ENCODE measurements at places on chromosomes 7 and 10.

DNA sequence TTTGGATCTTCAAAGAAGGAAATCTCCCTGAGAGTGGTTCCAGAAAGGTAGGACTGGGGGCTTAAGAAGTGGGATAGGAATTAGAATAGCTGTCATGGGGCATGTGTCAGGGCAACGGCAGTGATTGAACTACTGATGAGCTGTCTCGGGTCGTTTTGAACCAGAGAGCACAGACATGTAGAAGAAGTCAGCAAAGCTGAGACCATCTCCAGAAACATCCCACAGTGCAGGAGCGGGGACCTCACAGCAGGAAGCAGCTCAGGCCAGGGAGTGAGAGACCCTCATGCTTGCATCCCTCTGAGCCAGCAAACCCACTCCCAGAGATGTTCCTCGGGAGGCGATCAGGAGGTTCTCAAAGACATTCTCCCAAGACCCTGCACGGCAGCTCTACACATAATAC lies 60.1 kb downstream of the AOC1 start:
- DNase-seq = no peak

DNA sequence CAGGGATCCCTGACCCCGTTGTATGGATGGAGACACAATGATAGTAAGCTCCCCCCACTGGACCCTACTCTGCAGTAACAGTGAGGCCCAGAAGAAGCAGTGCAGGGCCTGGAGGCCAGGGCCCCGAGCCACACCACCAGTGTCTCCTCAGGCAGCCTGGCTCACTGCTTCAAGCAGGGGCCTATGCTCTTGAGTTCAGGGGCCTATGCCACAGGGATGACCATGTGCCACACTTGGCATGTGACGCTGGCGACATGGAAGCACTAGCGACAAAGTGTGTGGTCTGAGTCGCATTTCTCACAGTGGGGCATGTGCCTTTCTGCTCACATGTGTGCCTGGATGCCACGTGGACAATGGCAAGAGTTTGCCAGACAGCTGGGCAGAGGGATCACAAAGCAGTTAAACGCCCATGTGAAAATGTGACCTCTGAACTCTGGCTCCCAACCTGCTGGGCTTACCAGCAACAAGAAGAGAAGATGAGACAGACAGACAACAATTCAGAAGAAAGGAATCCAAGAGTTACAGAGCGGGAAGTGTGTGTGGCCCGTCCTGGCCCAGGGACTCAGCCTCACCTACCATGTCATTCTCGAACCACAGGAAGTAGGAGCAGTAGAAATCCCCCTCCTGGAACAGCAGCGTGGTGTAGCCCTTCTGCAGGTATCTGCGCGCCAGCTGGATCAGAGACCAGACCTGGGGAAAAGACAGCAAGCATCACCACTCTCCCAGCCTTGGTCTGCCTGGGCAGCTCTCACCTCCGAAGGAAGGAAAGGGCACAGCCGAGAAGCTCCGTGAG lies 4.7 kb upstream of the PYROXD2 start:
- DNase-seq = no peak

GRCh38 chr10:130748409-130749057 lies 563.0 kb downstream of the TCERG1L start:
- no peak for DNase-seq

DNA sequence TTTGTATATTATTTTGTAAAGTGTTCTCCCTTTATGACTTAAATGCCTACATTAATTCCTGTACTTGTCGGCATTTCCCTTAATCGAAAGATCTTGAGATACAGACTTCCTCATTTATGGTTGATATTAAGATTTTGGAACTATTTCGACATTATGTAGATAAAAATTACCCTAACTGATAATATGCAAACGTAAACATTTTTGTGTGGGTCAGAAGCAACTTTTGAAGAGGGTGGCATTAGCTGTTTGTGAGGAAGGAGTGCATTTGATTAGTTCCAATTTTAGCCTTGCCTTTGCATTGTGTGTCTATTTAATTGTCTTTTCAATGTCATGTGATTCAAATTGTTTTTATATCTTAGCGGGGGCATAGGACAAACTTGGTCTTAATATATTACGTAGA lies 114.7 kb downstream of the BICC1 start:
- no peak for DNase-seq

DNA sequence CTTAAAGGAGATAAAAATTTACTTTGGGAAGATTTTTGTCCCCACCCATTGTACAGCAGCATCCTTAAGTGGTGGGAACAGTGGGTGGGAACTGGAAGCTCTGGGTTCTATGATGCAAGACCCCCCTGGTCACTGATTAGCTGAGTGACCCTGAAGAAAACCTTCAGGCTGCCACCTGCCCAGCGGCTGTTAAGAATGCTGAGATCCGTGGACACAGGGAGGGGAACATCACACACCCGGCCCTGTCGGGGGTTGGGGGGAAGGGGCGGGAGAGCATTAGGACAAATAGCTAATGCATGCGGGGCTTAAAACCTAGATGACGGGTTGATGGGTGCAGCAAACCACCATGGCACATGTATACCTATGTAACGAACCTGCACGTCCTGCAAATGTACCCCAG lies 14.5 kb downstream of the CARD11 start:
- DNase-seq = no peak

GRCh38 chr10:132249824-132250375 lies 57.9 kb downstream of the STK32C start:
- DNase-seq = no peak

GRCh38 chr10:3222626-3223025 lies 50.0 kb upstream of the PITRM1 start:
- no peak for DNase-seq

DNA sequence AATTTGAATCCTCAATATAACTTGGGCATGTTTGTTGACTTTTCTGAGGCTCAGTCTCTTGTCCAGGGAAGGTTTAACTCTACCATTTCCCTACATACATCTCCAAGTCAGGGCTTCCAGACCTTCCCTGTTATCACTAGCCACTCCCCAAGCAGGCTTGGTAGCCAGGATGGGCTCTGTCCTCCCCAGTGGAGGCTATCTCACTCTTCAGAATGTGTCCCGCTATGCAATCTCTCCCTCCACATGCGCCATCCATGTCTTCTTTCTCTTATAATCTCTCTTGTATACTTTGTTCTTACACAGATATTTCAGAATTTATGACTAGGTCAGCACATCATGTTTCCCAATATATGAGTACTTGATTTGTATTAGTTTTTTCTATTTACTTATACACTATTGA lies 310.4 kb downstream of the HGF start:
- no peak for DNase-seq

DNA sequence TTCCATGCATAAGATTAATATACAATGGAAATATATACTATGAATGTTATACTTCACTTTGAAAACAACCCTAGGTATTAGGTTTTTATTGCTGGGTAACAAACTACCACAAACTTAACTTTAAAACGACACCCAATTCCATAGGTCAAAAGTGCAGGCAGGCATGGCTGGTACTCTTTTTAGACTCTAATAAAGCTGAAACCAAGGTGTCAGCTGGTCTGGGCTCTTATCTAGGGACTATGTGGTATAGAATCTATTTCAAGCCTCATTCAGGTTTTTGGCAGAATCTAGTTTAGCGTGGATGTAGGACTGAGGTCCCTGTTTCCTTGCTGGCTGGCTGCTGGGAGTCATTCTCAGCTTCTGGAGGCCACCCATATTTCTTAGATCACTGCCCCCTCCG lies 65.0 kb upstream of the TMEM168 start:
- DNase-seq = no peak

DNA sequence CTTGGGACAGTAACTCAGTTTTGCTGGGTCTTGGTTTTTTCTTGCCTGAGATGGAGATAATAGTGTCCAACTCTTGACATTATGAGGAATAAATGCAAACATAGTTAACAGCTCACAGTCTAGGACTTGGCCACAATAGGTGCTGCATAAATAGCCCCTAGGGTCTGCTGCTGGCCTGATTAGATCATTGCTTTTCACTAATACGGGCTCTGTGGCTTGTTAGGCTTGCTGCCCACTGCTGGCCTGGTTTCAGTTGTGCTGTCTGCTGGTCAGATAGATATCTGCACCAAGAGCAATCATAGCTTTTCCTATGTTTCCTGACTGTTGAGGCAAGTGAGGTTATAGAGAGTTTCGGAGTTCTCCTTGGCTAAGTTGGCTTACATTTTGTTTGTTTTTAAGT lies 246.1 kb downstream of the DNAJB9 start:
- DNase-seq = no peak

DNA sequence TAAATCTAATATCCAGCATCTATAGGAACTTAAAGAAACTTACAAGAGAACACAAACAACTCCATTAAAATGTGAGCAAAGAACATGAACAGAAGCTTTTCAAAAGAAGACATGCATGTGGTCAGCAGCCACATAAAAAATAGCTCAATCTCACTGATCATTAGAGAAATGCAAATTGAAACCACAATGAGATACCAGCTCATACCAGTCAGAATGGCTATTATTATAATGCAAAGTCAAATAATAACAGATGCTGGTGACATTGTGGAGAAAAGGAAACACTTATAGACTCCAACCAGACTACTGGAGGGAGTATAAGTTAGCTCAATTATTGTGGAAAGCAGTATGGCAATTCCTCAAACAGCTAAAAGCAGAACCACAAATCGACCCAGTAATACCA lies 1314.5 kb downstream of the XPNPEP1 start:
- no peak for DNase-seq

DNA sequence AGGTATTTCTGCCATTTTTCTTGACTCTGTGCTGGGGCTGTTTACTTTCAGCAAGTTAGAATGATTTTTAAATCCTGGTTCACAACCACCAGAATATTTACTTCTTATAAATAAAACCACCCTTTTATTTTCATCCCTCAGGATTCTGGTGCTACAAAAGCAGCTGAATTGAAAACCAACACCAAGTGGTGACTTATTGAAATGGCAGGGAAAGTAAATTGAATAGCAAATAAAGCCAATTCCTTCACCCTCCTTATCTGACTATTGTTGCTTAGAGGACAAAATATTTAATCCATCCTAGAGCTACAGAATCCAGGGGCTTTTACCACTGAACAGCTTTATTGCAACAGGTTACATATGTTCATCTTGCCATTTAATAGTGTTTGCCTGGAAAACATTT lies 828.6 kb upstream of the GHITM start:
- no peak for DNase-seq

DNA sequence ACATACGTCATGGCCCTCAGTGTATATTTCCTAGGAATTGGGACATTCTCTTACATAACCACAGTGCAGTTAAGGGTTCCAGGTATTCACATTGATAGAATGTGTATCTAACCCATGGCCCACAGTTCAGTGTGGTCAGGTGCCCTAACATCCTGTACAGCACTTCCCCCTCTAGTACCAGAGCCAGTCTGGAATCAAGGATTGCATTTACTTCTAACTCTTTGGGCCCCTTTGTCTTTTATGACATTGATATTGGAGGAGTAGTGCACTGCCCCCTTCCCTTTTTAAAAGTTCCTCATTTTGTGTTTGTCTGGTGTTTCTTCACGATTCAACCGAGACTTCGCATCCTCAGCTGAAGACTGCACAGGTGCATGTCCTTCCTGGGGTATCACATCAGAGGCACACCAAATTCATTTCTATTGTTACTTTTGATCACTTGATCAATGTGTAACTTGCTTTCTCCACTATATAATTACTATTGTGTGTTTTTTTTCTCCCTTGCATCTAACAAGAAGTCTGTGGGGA lies 22.4 kb upstream of the NPFFR1 start:
- DNase-seq = no peak

DNA sequence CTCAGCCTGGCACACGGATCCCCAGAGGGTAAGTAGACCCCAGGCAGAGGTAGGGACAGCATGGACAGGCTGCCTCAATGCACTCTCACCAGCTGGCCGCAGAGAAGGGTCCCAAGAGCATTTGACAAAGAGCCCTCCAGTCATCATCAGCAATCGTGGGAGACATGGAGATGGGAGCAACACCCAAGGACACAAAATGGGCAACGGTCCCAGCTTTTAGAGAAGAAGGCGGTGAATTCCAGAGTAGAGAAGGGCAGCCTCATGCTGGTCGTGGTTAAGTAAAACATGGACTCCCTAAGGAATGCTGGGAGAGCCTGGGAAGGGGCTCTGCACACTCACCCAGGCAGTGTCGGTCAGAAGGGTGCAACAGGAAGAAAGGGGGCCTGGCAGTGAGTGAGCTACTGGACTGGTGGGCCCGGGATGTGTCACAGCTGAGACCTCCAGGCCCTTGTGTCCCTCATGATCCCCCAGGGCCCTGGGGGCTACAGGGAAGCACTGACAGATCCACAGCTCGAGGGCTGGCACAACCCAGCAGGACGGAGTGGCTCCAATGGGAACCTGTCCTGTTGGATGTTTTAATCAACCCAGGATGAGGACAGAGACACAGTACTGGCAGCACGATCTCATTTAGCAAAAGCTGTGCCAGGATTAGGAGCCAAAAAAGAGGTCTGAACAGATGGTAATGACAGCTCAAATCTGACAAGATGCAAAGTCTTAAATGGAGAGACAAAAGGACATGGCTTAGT lies 147.1 kb downstream of the NEURL1 start:
- DNase-seq = no peak

GRCh38 chr10:34776090-34776690 lies 38.9 kb downstream of the PARD3 start:
- no peak for DNase-seq

- DNase-seq = no peak
Observed at GRCh38 chr7:103037476-103037822, 37.1 kb downstream of the FBXL13 start.

- no peak for DNase-seq
Observed at GRCh38 chr7:129896568-129897382, 56.0 kb downstream of the UBE2H start.

DNA sequence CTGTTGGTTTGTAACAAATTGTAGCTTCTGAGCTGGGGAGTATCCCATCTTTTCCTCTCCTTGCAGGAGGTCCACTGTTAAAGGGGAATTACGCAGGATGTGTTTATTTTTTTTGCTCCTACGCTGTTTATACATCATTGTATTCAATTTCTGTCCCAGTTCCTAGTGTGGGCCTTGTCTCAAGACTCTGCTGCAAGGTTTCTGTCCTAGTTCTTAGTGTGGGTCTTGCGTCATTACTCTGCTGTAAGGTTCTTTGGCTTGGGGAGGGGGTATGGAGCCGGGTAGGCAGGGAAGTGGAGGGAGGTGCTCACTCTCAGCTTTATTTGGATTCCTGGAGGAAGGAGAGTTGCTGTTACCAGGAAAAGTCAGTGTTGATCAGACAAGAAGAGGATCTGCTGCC lies 64.0 kb upstream of the TRIM8 start:
- DNase-seq = no peak

- DNase-seq = no peak
Observed at GRCh38 chr10:18144928-18145327, 4.7 kb downstream of the CACNB2 start.

DNA sequence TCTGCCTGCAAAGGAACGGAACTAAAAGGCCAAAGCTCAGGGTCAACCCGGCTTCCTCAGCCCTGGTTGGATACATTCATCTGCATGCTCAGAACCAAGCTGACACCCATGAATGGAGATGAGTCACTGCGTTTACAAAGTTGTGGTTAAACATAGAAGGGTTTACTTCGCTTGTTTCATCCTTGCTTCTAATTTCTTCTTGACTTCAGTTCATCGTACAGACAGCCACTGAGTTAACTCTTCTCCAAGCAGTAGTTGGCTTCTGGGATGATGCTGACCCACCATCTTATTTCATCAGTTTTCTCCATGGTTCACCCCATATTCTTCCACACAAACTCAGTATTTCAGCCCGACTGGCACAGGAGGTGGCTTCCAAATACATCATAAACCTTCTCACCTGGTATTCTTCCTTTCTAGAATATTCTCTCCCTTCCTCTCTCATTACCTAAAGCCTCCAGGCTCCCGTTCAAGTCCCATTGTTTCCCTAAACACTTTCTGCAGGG lies 166.3 kb upstream of the RNF32 start:
- no peak for DNase-seq
